Omental fat pad (tissue), 4 donors: ENCODE measurements at places on chromosomes 12 and 14.

GRCh38 chr12:92465786-92466295 is 236.9 kb upstream of the PLEKHG7 start:
- no peak for DNase-seq

GRCh38 chr12:114743289-114743688 is 59.3 kb upstream of the TBX3 start:
- DNase-seq: no peak

DNA sequence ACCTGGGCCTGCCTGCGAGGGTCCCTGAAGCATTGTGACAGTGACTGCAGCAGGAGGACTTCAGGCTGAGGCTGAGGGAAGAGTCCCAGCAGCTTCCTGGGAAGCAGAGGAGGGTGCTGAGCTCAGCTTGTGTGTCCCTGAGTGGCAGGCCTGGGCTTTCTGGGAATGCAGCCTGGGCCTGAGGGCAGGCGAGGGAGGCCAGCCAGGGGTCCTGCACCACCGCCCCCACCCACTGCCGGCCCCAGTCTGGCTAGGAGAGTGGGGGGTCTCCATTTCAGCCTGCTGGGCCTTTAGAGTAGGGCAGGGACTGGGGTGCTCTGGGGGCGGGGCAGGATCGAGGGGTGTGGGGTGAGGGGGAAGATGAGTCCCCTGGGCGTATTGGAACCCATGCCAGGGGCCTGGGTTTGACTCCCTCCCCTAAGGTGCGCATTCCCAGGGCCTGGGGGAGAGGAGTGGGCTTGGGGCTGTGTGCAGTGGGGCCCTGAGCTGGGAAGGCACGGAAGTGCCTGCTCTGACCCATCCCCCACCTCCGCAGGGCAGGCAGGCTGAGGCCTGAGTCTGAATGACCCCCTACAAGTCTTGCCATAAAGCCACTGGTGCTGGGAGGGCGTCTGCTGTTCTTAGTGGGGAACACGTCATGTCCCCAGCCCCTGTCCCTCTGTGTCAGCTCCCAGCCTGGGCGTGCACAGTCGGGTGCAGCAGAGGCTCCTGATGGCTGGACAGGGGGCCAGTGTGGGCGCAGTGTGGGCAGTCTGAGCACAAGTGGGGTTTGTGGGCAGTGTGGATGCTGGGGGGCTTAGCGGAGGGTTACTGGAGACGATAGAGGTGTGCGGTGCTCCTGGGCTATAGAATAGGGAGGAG is 46.4 kb downstream of the KRT80 start:
- DNase-seq: no peak

- no peak for DNase-seq
Measured at GRCh38 chr12:91183551-91183950, 934 bp upstream of the DCN start.

DNA sequence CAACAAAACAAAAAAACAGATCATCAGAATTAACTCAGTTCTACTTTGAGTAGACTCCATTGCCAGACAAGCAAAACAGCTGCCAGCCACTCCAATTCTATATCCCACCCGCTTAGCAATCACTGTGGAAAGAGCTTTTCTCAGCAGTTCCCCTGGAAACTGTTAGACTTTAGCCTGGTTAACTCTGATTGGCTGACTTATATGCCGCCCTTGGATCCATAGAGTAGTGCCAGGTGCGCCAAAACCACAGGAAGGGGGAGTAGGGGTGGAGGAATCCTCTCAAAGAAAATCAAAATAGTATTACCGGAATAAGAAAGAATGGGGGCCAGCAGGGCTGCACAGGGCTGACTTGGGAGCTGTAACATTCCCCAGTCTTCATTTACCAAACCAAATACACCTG is 5.4 kb upstream of the EML5 start:
- DNase-seq: no peak

GRCh38 chr14:50488521-50488920 is 43.8 kb downstream of the MAP4K5 start:
- DNase-seq: no peak

GRCh38 chr12:34287986-34288962 is 266.0 kb downstream of the ALG10 start:
- DNase-seq: no peak
